ENCODE measurements at places on chromosomes 12 and 14. TPM values are rescaled to one million over a fixed set of nuclear protein-coding genes. Genes with fewer than 3 reads are reported as not detected.
A peak's percentile ranks its signal among the peaks of the same experiment; 100 is the strongest.

The PRB2 gene
- total RNA-seq = not detected

The SRRM4 gene
- total RNA-seq = not detected

The FGF23 gene
- not detected for total RNA-seq

The P2RX2 gene
- total RNA-seq = not detected

The NUAK1 gene
- total RNA-seq = not detected

The OTOGL gene
- total RNA-seq = not detected

The BATF gene
- total RNA-seq = 39.4 TPM

The BMAL2 gene
- 18.0 TPM for total RNA-seq

The GPR84 gene
- 0.33 TPM for total RNA-seq

The NKX2-8 gene
- total RNA-seq = not detected

The CLEC7A gene
- not detected for total RNA-seq

The CD163L1 gene
- not detected for total RNA-seq

DNA sequence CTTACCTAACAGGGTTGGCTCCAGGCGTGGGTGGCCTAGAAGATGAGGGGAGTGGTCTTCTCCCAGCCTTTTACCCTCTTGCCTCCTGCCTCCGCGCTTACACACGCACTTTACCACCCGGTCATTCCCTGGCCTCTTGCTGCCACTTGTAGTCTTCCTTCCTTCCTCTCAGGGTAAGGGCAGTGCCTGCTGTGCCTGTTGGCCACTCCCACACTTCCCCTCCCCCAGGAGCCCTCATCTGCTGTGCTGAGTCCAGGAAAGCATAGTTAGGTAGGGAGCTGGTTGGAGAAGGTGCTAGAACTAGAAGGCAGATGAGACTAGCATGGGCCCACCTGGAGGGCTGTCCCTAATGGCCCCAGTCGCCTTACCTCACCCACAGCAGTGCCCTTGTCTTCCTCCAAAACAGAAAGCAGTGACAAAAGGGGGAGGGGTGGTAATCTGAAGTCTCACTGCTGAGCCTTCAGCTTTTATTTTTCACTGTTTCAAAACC, 54.3 kb upstream of the SRSF5 start:
- peak; percentile 53 for DNase-seq

GRCh38 chr14:64983439-64984310, 3.0 kb upstream of the FNTB start:
- peak; percentile 50 for DNase-seq

DNA sequence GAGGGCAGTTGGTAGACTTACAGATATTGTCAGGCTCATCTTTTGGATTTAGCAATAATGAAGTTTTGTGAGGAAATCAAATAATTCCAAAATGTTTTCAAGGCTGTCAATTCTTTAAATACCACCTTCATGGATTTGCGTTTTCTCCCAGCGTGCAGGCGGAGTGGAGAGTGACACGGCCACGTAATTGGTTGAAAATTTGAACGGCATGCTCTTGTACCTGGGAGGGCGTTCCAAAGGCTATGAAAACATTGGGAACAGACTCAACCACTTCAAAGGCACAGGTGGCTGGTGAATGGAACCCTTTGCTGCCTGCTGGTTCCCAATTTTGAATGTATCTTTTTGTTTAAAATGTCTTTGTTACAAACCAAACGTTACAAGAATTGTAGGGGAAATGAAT, 12.4 kb downstream of the SMIM41 start:
- DNase-seq = no peak

- no peak for DNase-seq
Measured at GRCh38 chr12:10740182-10740581, 17.1 kb upstream of the YBX3 start.

DNA sequence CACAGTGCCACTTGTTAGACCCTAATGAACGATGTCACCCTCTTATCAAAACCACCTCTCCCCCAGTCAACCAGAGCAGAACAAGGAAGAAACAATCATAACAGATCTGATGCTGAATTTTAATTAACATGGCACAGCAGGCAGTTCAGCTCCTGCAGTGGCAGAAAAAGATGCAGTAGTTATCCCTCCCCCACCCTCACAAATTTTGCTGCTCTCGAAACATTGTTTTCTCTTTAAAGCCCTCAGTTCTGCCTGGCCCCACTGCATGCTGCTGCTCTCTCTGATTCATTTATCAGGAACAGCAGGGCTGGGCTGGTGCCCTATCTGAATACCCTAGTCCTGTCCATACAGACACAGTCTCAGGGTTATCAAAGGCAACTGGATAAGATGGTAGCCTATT, 12.2 kb downstream of the CCDC175 start:
- no peak for DNase-seq

GRCh38 chr12:87315-87714, 20.7 kb downstream of the IQSEC3 start:
- DNase-seq = no peak

GRCh38 chr14:52179141-52179790, 88.2 kb upstream of the PTGDR start:
- no peak for DNase-seq

- no peak for DNase-seq
Measured at GRCh38 chr14:28057359-28058296, 709.0 kb upstream of the FOXG1 start.

GRCh38 chr14:59969319-59969718, 49.4 kb downstream of the LRRC9 start:
- DNase-seq = no peak

GRCh38 chr12:91490667-91491311, 308.2 kb upstream of the DCN start:
- DNase-seq = no peak

GRCh38 chr14:77023001-77023996, 5.2 kb downstream of the IRF2BPL start:
- no peak for DNase-seq

- DNase-seq = no peak
Measured at GRCh38 chr12:46944088-46944487, 118.3 kb upstream of the SLC38A4 start.

- no peak for DNase-seq
Measured at GRCh38 chr12:50387487-50387886, 8.9 kb downstream of the FAM186A start.

GRCh38 chr12:69639400-69640016, 28.8 kb upstream of the LRRC10 start:
- DNase-seq = peak; percentile 65

- DNase-seq = peak; percentile 67
Measured at GRCh38 chr12:388541-389141, 479 bp downstream of the KDM5A start.

- DNase-seq = no peak
Measured at GRCh38 chr14:70186900-70187451, 1.8 kb downstream of the SLC8A3 start.

GRCh38 chr12:80374615-80375014, 69.4 kb upstream of the PTPRQ start:
- DNase-seq = no peak

DNA sequence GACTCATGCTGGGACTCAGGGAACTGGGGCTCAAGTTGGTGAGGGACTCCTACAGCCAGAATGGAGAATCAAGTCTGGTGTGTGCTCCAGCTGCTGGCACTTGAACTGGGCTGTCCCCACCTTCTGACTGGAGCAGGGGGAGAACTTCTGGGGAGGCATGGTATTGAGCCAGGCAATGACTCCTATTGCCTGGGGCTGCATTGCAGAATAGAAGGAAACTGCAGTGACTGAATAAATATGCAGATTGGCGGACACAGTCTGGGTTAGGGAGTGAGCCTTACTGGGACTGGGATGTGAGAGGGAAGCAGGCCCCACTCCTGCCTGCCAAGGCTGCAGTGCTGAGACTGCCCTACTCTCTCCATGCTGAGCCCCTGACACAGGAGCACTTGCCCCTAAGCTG, 8.8 kb upstream of the ZNF268 start:
- no peak for DNase-seq

DNA sequence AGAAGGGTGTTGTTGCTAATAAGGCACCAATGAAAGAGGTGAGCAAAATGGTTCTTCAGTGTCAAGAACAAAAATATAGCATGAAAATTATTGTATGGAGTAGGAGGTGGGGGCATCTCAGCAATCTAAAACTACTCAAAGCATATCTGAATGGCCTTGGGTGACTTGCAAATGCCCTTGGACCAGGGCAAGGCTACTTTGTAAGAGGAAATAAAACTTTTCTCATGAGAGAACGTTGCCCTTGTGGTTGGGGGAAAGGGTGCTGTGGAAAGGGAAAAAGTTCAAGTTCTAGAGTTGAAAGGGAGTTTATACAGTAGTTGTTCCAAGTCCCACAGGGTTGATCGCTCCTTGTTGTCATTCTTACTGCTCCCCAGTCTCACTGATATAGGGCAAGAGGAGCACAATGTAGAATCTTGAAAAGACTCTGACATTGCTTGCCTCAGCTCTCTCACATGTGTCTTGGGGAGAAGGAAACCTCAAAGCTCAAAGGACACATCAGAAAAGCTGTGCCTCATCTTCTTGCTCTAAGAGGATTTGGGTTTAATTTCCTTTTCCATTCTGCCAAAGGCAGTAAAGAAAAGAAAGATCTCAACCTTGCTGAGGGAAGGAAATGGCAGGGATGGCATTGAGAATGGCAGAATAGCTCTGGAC, 270.5 kb downstream of the DUSP6 start:
- DNase-seq = no peak

DNA sequence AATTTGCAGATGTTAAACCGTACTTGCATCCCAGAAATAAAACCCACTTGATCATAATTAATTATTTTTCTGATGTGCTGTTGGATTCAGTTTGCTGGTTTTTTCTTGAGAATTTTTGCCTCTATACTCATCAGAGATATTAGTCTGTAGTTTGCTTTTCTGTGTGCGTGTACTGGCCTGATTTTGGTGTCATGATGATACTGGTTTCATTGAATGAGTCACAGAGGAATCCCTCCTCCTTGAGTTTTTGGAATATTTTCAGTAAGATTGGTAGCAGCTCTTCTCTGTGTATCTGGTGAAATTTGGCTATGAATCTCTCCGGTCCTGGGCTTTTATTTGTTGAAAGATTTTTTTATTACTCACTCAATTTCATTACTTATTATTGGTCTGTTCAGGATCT, 100.4 kb upstream of the PMCH start:
- DNase-seq = no peak

DNA sequence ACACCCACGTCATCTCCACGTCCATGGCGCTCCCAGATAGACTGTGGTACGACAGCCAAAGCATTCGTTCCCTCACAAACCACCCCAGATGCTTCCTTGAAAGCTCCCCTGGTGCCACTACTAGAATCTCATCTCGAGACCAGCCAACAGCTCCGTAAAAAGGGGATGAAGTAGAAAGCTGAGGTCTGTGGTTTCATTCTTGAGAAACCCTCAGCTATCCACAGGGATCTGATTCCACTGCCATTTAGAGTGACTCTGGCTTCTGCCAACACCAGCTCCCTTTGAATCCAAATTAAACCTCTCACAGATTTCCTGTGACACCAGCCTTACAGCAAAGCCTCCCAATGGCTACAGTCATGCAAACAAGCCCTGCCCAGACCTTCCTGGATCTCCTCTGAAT, 18.5 kb upstream of the FOXN3 start:
- DNase-seq = no peak

DNA sequence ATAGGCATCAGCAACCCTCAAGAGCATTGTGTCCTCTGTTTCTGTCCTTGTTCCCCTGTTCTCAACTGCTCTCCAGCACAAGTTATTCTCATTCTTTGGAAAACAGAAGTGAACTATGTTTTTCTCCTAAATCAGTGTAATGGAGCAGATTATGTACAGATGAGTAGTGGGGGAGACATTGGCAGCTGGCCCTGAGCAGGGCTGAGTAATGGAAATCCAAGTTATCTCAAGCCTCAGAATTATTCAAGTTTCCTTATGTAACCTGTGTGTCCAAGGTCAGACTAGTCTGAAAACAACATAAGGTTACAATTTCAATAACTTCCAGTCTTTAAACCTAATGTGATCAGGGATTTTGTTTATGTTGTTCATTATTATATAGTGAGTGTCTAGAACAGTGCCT, 116.1 kb upstream of the FUT8 start:
- no peak for DNase-seq

- no peak for DNase-seq
Measured at GRCh38 chr14:43591776-43592175, 915.3 kb downstream of the FSCB start.

GRCh38 chr14:104434214-104435076, 145.1 kb upstream of the C14orf180 start:
- DNase-seq = no peak

- no peak for DNase-seq
Measured at GRCh38 chr12:1272142-1272541, 281.1 kb downstream of the ERC1 start.

DNA sequence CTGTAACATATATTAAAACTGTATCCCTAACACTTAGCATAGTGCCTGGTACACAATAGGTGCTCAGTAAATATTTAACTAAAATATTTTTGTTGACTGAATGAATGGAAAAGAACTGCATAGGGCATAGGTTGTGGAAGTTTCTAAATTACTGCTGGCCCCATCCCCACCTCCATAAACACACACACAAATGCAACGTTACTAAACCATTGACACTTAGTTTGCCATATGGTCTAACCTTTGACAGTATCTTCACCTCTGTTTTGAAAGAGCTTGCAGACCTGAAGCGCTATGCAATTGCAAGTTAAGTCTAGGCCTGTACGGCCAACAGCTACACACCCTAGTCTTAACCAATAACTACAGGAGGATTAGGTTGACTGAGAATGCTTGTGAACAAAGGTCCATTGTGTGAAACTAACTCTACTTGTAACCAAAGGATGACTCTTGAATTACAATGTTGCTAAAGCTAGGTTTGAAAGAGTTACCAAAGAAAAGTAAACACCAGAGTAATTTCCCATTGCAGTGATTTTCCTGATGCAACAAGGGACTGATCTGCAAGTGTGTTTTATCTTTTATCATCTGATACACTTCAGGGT, 924 bp upstream of the MANSC1 start:
- DNase-seq = no peak

GRCh38 chr12:80151131-80151530, 51.8 kb downstream of the OTOGL start:
- no peak for DNase-seq

DNA sequence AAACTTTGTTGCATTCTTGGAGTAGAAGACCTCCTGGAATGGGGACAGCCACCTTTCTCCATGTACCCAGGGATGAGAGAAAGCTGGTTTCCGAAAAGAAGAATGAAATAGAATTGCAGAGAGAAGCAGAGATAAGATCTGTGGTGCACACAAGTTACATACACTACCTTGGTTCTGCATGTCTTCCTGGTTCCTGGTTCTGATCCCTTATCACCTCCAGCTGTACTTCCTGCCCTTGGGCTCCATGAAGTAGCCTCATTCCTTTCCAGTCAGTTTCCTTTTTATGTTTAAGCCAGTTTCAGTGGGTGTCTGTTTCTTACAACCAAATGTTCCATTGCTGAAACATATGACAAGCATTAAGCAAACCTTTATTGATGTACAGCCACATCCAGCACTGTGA, 69.3 kb downstream of the FBXW8 start:
- no peak for DNase-seq

DNA sequence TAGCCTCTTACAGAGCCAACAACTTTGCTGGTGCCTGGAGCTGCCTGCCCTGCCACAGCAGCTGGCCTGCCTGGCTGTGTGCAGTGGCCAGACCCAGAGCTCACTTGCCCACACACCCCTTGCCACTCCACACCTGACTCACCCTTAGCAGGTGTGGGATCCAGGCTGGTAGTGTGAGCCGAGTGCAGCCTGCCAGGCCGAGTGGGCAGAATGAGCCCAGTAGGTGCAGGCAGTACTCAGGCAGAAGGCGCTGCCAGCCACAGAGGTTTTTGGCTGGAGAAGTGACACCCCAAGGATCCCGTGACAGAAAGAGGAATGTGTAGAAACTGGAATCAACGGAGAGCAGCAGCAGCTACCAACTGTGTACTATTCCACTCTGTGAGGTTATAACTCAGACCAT, 29.8 kb upstream of the PYGL start:
- no peak for DNase-seq

All from activated CD4-positive, alpha-beta T cell treated with anti-CD3 and anti-CD28 coated beads, Interleukin-2, amount 10 ng/mL, durations not matched to agents 7 days and 5 days (primary cell).